Mesothelial cell of epicardium (in vitro differentiated cells): ENCODE measurements at places on chromosomes 1 and 21. TPM values are rescaled to one million over a fixed set of nuclear protein-coding genes. Genes with fewer than 3 reads are reported as not detected.

- no peak for DNase-seq
These were observed 195.6 kb upstream of the CAMK1G start for GRCh38 chr1:209387969-209388329.

Gene SLAMF9
- not detected in 3 replicates for total RNA-seq

Gene CELA3A
- total RNA-seq = not detected in 3 replicates

DNA sequence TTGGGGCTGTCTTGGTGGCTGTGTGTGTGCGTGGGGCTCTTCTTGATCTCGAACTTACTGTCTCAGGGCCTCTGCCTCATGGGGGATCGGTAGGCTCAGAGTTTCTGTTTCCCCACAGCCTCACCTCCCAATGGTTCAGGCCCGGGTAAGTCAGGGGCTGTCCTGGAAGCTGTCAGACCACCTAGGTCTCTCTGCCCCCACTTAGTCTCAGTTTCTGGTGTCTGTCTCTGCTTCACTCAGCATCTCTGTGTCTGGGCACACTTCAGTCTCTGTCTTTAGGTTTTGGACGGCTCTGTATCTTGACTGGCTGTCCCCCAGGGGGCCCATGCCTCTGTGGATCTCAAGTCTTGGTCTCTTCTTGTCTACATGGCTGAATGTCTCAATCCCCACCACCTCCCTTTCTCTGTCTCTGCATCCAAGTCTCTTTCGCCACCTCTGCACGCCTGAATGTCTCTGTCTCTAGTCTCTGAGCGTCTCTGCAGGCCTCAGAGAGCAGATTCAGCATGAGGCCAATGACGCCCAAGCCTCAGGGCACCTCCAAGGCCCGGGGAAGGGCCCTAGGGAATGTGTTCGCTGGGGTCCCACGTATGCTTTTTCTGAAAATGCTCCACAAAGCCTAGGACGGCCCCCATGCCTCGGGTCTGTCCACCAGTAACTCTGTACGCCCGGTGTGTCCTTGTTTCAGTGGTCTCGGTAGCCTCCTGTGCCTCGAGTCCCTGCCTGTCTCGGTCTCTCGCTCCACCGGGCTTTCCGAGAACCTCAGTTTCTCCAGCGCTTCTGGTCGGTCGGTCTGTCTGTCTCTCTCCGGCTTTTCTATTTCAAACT, 818 bp downstream of the FHL3 start:
- DNase-seq = no peak

DNA sequence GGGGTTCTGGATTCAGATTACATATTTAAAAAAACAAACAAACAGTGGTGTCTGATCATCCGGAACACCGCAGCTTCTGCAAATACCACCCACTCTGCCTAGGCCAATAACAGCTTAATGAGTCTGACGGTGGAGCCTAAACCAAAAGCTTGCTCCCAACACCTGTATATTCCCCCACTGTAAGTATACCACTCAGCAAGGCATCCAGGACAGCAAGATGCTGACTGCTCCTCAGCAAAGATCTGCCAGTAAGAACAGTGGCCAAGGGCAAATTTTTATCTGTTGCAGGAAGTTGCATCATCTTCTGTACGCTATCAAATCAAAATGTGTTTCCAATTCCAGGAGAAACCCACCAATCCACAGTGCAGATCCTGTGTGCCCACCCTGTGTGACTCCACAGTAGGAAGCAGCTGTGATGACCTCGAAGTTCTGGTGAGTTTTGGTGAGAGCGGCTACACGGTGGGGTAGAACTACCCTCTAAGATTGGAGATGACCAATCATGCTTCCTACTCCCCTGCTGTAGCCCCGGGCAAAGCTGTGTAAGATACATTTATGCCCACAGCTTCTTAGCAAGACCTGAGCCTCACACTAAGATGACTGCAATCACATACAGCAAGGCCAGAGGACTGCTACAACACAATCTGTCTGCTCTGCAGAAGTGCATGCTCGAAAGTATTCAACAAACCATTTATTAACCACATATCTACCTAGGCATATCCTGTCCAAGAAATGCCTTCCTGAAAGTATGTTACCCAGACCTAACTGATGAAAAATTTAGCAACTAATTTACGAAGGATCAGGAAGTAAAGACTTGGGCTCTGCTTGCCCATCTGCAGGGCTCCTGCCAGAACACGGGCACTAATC, 30.5 kb downstream of the SIPA1L2 start:
- DNase-seq = no peak

GRCh38 chr1:243236604-243237252, 18.4 kb downstream of the CEP170 start:
- DNase-seq = no peak

DNA sequence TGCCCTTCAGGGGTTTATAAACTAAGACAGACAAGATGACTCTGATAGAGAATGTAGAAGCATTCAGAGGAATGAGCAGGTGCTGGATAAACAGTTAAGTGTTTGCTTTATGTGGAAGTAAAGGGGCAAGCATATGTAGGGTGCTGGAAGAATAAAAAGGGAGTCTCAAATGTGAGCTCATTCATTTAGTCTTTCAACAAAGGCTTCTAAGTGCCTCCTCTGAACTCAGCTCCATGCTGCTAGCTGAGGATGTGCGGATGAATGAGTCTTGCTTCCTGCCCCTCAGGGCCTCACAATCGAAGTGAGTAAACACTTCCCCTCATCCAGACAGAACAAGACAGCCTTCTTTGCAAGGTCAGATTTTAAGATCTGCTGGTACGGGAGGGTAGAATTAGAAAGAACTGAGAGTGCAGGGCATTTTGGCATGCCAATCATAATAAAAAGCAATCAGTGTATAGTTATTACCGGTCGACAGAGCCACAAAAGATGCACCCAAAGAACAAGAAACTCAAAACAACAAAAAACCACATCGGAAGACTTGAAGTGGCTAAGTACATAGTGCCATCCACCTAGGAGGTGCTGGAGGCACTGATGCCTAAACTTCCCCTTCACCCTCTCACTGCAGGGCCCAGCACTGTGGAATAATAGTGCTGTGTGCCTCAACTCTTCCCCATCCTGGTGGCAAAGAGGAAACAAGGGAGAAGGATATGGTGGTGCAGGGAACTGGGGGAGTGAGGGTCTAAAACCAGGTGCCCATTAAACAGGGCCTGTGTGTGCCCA, 69.8 kb downstream of the TNR start:
- DNase-seq = no peak
